ENCODE measurements at places on chromosomes 11 and 22.
A peak's percentile ranks its signal among the peaks of the same experiment; 100 is the strongest.

DNA sequence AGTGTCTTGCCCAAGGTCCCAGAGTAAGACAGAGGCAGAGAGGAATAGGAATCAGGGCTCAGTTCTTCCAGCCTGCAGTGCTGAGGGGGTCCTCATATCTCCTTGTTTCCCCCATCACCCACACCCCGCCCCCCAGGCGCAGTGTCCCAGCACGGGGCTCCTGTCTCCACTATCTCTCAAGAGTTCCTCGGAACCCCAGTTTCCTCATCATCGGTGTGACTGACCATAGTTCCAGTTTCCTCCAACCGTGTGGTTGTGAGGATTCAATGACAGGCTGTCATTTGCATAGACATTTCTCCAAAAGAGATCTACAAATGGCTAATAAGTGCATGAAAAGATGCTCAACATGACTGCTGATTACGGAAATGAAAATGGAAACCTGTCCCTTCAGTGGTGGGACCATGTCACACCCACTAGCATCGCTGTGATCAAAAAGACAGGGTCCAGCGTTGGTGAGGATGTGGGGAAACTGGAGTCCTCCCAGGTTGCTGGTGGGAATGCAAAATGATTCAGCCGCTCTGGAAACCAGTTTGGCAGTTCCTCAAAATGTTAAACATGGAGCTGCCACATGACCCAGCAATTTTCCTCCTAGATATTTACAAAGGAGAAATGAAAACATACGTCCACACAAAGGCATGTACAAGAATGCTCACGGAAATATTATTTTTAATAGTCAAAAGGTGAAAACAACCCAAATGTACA is 31.8 kb upstream of the PDGFB start:
- no peaks in the 10 kb centered on the region for H3K27me3 ChIP-seq
- no peak overlapping the region for H3K4me3 ChIP-seq
- no peaks in the 10 kb centered on the region for H3K4me1 ChIP-seq
- DNase-seq, result no peak

DNA sequence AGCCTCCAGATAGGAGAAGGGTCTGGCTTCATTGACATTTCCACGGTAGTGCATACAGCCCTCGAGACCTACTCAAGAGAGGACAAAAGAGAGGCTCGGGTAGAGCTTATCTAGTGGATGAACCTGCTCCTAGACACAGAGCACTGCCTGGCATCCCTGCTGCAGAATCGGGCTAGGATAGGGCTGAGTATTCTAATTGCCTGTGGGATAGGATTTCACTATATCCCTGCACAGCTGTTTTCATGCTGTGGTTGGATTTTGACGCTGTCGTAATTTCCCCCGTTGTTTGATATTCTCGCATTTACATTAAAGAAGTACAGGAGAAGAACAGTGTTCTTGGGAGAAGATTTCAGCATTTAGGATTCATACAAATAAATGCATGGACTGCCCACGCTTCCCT is 107.8 kb downstream of the KIRREL3 start:
- H3K27ac ChIP-seq, result no peak overlapping the region
- H3K4me3 ChIP-seq, result no peak overlapping the region
- H3K4me1 ChIP-seq, result no peaks in the 10 kb centered on the region
- DNase-seq, result no peak

DNA sequence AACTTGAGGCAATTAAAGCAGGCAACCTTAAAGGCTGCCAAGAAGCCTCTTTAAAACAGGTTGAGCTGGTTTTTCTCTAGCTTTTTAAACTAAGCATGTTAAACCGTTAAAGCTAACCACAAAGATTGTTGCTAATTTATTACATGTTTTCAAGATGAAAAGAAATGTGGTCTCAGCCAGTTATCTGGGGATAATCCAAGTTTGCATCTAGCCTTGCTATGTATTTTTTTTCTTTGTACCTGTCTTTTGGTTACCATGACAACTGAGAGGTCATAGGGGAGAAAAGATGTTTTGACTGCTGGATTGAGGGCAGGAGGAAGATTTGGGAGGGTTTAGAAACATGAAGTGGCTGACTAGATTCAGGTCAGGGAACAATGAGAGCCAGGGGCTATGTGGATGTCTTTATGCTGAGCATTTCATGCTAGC is 19.2 kb upstream of the PGM2L1 start:
- no peaks in the 10 kb centered on the region for H3K27me3 ChIP-seq
- H3K27ac ChIP-seq, result peak overlapping the region; percentile 79
- peaks cover 39% of the 10 kb centered on the region for H3K4me1 ChIP-seq
- no peak for DNase-seq

DNA sequence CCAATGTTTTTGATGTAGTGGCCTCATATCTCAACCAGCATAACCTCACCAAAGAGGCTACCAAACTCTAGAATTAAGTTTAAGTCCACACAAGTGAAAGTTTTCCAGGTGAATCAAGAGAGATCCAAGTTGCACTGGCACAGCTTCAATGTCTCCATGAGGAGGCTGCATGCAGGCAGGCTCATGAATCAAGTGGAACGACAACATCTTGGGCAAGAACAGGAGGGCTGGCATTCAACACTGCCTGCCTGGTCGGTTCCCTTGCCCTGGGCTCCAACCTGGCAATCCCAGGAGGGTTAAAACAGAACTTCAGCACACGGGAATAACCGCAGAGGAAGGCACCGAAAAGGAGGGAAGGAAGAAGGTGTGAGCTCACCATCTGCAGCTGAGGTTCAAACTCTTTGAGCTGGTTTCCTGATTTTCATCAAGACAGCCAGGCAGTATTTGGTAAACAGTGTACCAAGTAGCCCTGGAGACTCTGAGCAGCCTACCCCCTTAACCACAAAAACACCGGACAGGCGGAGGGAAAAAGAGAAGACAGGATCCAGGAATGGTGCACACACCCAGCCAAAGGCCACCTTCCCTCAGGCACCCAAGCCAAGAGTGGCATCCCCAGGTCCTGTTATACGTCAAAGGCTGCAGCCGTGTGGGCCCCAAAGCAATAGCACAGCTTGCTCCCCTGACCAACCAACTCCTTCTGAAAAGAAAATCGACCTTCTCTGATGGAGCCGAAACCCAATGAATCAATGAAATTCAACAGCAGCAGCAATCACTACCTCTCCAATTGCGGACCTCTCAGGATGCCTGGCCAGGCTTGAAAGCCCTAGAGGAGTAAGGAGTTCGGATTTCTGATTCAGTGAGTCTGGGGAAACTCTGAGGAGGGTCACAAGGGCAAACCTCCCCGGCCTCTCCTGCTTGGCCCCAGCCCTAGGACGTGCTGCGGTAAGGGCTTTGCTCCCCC is 1.3 kb downstream of the PACSIN2 start:
- no peaks in the 10 kb centered on the region for H3K27me3 ChIP-seq
- H3K4me1 ChIP-seq, result peaks cover 31% of the 10 kb centered on the region
- no peaks in the 10 kb centered on the region for H3K36me3 ChIP-seq

DNA sequence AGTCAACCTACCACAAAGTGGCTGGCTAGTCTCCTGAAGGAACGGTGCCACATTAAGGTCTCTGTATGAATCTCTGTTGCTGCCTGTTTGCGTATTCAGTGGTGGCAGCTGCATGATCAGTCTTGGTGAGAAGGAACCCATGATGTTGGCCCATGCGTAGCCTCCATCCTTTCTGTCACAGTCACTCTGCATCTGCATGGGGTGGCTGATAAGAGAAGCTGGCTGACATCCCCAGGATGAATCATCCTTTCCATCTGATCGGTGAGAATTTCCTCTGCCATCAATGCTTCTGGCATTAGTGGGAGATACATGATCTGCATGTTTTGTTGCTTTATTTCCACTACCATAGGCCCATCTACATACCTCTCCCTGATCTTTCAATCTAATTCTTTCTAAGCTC is 199.0 kb upstream of the NECTIN1 start:
- no peak overlapping the region for H3K27ac ChIP-seq
- H3K27me3 ChIP-seq, result no peaks in the 10 kb centered on the region
- no peak overlapping the region for H3K4me3 ChIP-seq
- DNase-seq, result no peak

- H3K36me3 ChIP-seq, result no peaks in the 10 kb centered on the region
- H3K4me3 ChIP-seq, result no peak overlapping the region
- H3K4me1 ChIP-seq, result no peaks in the 10 kb centered on the region
These were observed 25.2 kb upstream of the MTCH2 start for GRCh38 chr11:47667555-47667954.

- H3K27ac ChIP-seq, result no peak overlapping the region
- no peaks in the 10 kb centered on the region for H3K36me3 ChIP-seq
- DNase-seq, result no peak
- H3K4me1 ChIP-seq, result no peaks in the 10 kb centered on the region
These were observed 324.1 kb downstream of the C11orf87 start for GRCh38 chr11:109745996-109746625.

DNA sequence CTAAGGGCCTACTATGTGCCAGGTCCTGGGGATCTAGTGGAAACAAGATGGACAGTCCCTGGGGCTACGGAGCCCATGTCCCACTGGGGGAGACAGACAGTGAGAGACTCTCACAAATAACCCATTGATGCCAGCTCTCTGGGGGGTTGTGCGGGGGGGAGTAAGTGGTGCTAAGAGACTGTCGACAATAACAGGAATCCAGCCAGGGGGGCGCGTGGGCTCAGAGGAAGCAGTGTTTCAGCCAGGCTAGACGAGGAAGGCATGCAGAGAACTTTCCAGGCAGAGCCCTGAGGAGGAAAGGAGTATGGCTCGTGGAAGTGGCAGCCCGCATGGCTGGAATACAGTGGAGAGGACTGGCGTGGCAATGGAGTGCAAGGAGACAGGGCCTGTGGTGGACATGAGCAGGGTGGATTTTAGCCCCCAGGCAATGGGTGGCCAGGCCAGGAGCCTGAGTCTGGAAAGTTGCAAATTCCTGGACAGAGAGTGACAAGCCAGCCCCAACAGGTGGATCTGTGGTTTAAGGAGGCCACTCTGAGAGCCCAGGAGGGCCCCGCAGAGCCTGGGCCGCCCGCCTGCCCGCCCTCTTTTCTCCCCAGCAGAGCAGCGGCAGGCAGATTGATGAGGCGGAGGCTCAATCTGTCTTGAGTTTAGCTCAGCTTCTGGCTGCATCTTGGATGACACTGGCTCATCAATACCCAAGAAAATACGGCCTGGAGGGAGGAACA is 40.0 kb upstream of the TCF20 start:
- peaks cover 12% of the 10 kb centered on the region for H3K4me1 ChIP-seq
- H3K27ac ChIP-seq, result no peak overlapping the region
- H3K36me3 ChIP-seq, result no peaks in the 10 kb centered on the region
- no peak for DNase-seq
- no peaks in the 10 kb centered on the region for H3K27me3 ChIP-seq

GRCh38 chr11:83544846-83545245 is 258.7 kb upstream of the CCDC90B start:
- no peak for DNase-seq
- no peak overlapping the region for H3K4me3 ChIP-seq
- H3K27me3 ChIP-seq, result no peaks in the 10 kb centered on the region
- no peak overlapping the region for H3K27ac ChIP-seq
- H3K4me1 ChIP-seq, result peaks cover 13% of the 10 kb centered on the region

- H3K4me1 ChIP-seq, result peaks cover 9% of the 10 kb centered on the region
- H3K36me3 ChIP-seq, result no peaks in the 10 kb centered on the region
These were observed 78.9 kb downstream of the C11orf58 start for GRCh38 chr11:16817351-16817750.

DNA sequence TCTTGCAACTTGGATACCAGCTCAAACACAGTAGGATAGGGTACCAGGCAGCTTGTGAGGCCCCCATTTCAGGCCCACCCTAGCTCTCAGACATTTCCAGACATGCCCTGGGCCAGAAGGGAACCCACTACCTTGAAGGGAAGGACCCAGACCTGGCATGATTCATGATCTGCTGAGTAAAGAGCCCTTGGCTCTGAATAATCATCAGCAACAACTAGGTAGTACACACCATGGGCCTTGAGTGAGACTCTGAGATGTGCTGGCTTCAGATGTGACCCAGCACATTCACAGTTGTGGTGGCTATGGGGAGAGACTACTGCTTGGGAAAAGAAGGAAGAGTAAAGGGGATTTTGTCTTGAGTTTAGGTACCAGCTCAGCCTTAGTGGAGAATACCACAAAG is 23.6 kb downstream of the JRKL start:
- H3K27ac ChIP-seq, result no peak overlapping the region
- no peak overlapping the region for H3K4me3 ChIP-seq
- no peak for DNase-seq
- H3K36me3 ChIP-seq, result no peaks in the 10 kb centered on the region

DNA sequence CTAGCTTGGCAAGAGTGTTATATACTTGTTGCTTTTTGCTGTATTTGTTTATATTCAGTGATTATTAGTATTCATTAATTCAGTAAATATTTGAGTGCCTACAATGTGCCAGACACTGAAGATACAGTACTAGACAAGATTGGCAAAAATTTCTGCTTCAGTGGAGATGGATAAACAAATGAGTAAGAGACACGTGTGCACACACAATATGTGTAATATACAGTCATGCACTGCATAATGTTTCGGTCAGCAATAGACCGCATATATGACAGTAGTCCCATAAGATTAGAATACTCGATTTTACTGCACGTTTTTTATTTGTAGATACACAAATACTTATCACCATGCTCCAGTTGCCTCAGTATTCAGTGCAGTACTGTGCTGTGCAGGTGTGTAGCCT is 104.9 kb upstream of the GAL start:
- H3K36me3 ChIP-seq, result no peaks in the 10 kb centered on the region
- H3K4me3 ChIP-seq, result no peak overlapping the region
- H3K4me1 ChIP-seq, result peaks cover 20% of the 10 kb centered on the region
- H3K27me3 ChIP-seq, result no peaks in the 10 kb centered on the region
